PC-9 (cell line): ENCODE measurements at places on chromosomes 11 and 22.

DNA sequence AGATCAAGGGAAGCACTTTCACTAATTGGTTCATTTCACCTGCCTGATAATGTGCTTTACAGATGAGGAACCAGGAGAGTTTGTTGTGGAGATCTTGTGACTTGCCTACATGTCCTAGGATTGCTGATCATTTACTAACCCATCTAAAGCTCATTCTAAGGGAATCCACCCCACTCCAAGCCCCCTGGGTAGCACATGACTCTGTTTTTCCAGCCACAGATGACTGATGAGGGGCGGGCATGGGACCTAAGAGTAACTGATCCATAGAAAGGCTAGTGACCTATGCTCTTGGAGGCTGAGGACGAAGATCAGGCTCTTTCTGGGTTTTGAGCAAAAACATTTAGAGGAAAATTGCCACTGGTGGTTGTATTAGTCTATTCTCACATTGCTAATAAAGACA is 378.1 kb downstream of the CADM1 start:
- no peaks in the 10 kb centered on the region for H3K36me3 ChIP-seq
- H3K4me3 ChIP-seq = no peak overlapping the region
- H3K4me1 ChIP-seq = no peaks in the 10 kb centered on the region
- no peak overlapping the region for H3K27ac ChIP-seq

GRCh38 chr11:87447606-87448005 is 409.9 kb downstream of the TMEM135 start:
- no peak overlapping the region for H3K4me3 ChIP-seq
- no peak for DNase-seq
- no peak overlapping the region for H3K27ac ChIP-seq
- no peaks in the 10 kb centered on the region for H3K27me3 ChIP-seq

DNA sequence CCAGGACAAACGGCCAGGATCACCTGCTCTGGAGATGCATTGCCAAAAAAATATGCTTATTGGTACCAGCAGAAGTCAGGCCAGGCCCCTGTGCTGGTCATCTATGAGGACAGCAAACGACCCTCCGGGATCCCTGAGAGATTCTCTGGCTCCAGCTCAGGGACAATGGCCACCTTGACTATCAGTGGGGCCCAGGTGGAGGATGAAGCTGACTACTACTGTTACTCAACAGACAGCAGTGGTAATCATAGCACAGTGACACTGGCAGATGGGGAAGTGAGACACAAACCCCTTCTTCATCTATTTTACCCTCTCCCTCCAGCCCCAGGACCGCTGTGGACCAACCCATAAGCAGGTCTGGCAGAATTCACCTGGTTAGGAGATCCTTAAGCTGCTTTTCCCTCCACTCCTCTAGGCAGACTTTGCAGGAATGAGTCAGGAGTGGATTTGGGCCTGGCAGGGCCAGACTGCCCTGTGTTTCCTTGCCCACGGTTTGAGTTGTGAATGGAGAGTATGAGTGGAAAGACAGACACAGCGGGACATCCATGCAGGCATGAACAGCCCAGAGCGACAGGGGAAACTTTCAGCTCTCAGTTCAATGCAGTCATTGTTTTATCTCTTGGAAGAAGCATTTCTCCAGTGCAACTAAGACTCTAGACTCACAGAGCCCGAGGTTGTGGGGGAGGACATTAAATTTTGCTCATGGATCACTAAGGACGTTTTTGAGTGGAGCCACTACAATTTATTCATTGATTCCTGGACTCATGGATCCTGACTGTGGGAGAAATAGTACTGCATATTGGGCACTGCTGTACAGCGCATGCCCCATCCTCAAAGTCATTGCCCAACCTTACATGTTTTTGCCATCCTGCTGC is 75.3 kb upstream of the IGLL5 start:
- no peaks in the 10 kb centered on the region for H3K4me1 ChIP-seq
- no peak overlapping the region for H3K27ac ChIP-seq
- no peaks in the 10 kb centered on the region for H3K36me3 ChIP-seq
- H3K4me3 ChIP-seq = no peak overlapping the region
- peaks cover 49% of the 10 kb centered on the region for H3K27me3 ChIP-seq

DNA sequence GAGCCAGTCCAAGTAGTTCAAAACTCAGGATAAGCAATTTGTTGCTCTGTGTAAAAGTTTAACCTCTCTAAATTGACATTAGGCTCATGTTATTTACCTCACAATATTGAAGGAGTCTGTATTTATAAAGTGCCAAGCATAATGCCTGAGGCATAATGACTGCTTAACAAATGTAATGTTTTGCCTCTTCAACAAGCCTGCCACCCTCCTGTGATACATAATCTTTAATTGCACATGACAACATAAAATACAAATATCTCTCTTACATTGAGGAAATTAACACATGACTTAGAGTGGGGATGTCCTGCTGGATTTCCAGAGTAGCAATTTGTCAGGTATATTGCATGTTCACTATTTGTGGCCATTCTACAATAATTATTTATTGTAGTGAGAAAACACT is 469.2 kb upstream of the ANO5 start:
- no peak overlapping the region for H3K27ac ChIP-seq
- no peaks in the 10 kb centered on the region for H3K36me3 ChIP-seq
- H3K4me3 ChIP-seq = no peak overlapping the region
- no peaks in the 10 kb centered on the region for H3K4me1 ChIP-seq

DNA sequence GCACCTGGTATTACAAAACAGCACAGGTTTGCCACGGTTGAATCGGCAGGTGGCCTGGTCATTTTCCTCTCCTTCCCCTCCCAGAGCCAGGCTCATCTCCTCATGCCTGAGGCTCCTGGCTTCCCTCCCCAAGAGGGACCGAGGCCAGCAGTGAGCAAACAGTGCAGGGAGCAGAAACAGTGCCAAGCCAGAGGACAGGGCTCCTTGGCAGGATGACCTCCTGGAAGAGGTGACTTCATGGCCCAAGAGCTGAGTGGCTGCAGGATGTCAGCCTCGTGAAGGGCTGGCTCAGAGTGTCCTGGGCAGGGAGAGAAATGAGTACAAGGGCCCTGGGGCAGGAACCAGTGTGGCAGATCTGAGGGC is 22.8 kb upstream of the PPFIA1 start:
- peaks cover 40% of the 10 kb centered on the region for H3K4me1 ChIP-seq
- DNase-seq = peak; percentile 37
- no peaks in the 10 kb centered on the region for H3K27me3 ChIP-seq
- peak overlapping the region; percentile 9 for H3K27ac ChIP-seq
- H3K4me3 ChIP-seq = no peak overlapping the region

- DNase-seq = no peak
- H3K4me1 ChIP-seq = no peaks in the 10 kb centered on the region
- no peak overlapping the region for H3K27ac ChIP-seq
Observed at GRCh38 chr11:71955898-71956456, 27.1 kb downstream of the RNF121 start.

- H3K4me3 ChIP-seq = no peak overlapping the region
- no peaks in the 10 kb centered on the region for H3K4me1 ChIP-seq
- H3K27me3 ChIP-seq = no peaks in the 10 kb centered on the region
Observed at GRCh38 chr11:47434011-47434786, 8.0 kb upstream of the PSMC3 start.

DNA sequence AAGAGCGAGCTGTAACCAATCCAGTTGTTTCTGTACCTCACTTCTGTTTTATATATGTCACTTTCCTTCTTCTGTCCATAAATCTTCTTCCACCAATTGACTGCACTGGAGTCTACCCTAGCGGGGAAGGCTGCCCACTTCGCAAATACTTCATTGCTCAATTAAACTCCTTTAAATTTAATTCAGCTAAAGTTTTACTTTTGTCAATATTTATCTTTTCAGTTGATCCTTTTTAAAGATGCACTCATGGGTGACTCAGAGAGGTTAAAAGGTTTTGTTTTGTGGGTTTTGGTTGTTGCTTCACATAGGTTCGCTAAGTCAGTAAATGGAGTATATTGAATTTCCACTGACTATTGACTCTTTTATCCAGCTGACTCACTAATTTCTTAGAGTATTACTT is 597.2 kb downstream of the DLG2 start:
- no peaks in the 10 kb centered on the region for H3K27me3 ChIP-seq
- no peaks in the 10 kb centered on the region for H3K36me3 ChIP-seq
- no peak for DNase-seq

- H3K4me1 ChIP-seq = peaks cover 33% of the 10 kb centered on the region
- 0 out of 2 replicates have a peak overlapping the region, but pooled peaks have one; percentile 18 for H3K27ac ChIP-seq
- peak overlapping the region; percentile 98 for H3K4me3 ChIP-seq
- no peaks in the 10 kb centered on the region for H3K27me3 ChIP-seq
Observed at GRCh38 chr22:39244136-39244495, 666 bp downstream of the PDGFB start.

DNA sequence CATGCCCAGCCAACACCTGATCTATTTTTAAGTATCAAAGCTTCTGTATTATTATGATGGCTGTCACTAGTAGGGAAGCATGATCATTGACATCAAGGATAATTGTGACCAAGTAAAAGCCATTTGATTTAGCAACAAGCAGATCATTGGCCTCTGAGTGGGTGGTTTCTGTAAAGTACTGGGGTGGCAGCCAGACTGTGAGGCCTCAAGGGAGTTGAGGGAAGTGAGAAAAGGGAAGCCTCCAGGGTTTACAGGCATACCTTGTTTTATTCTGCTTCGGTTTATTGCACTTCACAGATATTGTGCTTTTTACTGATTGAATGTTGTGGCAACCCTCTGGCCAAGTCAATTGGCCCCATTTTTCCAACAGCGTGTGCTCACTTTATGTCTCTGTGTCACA is 60.1 kb downstream of the PRR5L start:
- no peak overlapping the region for H3K27ac ChIP-seq
- no peak overlapping the region for H3K4me3 ChIP-seq
- no peaks in the 10 kb centered on the region for H3K36me3 ChIP-seq

GRCh38 chr11:59429924-59430516 is 3.8 kb upstream of the OR5A2 start:
- H3K27me3 ChIP-seq = no peaks in the 10 kb centered on the region
- no peak overlapping the region for H3K4me3 ChIP-seq
- no peak overlapping the region for H3K27ac ChIP-seq
- no peaks in the 10 kb centered on the region for H3K4me1 ChIP-seq
- H3K36me3 ChIP-seq = no peaks in the 10 kb centered on the region
